ENCODE measurements at places on chromosomes 11 and 22.
A peak's percentile ranks its signal among the peaks of the same experiment; 100 is the strongest.

DNA sequence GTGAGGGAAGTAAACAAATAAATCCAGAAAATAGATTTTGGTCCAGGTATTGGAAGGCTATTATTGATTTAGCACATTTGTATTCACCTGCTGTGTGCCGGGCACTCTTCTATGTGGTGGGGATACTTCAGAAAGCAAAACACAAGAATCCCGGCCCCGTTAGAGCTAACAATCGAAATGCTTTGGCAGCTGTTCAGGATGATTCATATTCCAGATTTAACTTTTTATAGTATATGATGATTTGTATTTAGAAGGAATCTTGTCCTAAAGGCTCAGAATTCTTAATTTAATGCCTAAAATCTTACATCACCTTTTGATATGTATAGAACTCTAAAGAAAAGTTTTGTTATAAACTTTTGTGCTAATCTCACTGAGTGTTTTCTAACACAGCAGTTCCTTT, 28.0 kb downstream of the ZC3H12C start:
- peak; percentile 63 for DNase-seq

DNA sequence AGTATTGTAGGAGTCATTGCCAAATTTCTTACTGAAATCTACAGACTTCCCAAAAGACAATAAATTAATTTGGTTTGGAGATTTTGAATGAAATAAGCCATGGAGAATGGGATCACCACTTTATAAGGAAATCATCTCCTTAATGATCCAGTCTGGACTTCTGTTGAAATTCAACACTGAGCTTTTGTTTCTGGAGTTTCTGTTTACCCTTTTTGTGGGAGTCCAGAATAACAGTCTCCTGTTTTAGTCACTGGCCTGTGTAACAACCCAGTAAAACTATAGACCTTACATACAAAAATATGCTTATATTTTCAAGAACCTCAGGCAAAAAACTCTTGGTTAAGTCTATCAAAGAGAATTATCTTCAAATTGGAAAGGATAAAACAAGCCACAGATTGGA, 321.7 kb upstream of the PLET1 start:
- no peak for DNase-seq

DNA sequence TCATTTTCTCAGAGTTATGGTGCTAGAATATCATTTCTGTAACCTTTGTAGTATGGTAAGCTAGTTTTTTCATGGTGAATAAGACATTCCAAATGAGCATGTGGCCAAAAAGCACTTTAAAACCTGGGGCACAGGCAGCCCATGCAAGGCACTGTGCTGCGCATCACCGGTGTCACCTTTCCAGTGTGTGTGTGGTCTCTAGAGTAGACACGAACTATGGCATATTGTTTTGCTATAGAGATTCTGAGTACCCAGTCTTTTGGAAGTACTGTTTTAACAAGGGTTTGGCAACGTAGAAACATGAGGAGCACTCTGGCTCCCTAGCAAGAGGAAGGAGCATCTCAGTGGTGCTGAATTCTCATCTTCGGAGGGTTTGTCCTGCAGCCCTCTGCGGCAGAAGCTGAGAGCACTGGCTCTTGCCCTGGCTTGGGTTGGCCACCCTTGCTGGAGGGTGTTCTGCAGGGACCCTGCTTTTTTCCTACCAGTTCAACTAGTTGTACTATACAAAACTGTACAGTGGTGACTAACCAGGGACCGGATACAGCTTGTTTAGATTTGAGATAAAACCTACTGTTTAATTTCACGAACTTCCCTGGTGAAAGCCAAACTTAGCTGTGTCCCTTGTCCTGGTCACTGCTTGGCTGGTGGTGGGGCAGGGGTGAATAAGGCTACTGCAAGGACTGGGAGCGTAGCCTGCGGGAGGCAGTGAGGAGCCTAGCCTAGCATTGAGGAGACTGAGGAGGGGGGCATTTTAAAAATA, 135.7 kb downstream of the ATXN10 start:
- DNase-seq: no peak

DNA sequence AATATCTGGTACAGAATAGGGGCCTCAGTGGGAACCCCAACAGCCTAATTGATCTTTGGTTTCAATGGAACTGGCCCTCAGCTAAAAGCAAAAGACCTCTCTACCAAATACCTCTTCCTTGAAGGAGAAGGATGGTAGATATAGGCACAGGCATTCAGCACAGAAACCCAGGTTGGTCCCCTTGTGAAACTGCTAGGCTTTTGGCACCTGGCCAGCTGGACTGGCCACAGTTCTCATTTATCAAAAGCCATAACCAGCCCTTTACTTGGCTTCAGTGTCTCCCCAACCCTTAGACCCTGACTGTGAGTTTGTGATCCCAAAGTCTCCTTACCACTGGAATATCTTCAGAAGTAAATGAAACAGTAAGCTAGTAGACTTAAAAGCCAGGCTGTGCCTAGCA, 152.9 kb downstream of the TENM4 start:
- no peak for DNase-seq

- DNase-seq: no peak
Observed at GRCh38 chr11:126339863-126340434, 15.5 kb upstream of the ST3GAL4 start.

GRCh38 chr11:26443617-26444016, 111.7 kb downstream of the ANO3 start:
- DNase-seq: no peak

DNA sequence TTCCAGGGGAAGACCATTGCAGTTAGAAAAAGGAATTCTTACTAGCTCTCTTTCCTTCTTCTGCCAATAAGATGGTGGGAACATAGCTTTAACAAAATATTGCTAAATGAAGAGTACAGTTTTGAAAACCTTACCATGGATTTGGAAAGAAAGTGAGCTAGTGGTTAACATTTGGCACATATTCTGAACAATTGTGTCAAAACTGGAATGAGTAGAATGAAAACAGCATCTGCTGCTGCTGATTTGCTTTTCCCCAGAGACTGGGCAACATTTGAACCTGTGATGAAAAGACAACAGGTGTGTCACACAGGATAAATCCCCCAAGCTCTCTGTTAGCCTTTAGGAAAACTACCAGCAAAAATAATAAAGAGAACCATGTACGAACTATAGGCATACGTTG, 761.4 kb downstream of the KCNA4 start:
- no peak for DNase-seq

DNA sequence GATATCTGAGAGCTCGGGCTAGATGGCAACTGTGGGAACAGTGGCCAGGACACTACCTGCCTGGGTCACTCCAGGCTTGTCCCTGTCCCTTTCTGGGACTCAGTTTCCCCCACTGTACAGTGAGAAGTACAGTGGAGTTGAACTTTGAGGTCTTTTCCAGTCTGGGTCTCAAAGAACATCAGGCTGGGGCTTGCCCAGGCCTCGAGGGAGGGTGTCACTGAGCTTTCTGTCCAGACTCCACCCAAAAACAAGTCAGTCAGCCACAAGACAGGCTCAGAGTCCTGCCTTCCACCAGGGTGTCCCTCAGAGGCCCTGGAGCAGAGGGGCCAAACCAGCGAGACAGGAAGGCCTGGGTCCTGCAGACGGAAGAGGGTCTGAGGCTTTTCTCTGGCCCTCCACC, 2.0 kb upstream of the PLA2G3 start:
- DNase-seq: no peak

- peak; percentile 20 for DNase-seq
Observed at GRCh38 chr11:78000193-78000592, 5.7 kb upstream of the INTS4 start.

GRCh38 chr11:492427-493226, 14.4 kb downstream of the RNH1 start:
- no peak for DNase-seq

- DNase-seq: no peak
Observed at GRCh38 chr22:23470811-23471389, 109.2 kb downstream of the IGLL1 start.

DNA sequence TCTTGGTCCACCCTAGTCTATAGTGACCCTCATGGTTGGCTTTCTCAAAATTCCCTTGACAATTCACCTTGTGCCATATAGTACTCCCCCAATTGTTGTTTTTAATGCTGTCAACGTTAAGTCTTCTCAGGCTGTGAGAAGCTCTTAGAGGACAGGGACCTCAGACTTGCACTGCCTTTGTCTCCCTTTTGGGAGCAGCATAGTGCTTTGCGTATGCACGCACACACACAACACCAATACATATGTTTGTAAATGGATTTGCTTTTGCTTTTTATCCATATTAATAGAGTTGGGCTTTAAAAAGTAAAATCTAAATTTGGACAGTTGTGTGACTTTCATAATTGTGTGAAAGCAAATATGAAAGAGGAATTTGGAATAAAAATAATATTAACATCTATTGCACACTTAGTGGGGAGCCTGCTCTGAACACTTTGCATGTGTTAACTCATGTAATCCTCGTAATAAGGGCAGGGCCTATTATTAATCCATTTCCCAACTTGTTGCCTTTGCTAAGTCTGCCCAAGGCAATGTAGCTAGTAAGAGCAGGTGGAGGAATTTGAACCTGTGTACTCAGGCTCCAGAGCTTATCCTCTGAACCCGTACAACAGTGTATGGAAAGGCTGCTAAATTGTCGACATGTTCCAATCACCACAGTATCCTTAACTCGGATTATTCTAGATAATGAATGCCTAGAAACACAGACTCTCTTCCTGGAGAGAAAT, 257.7 kb upstream of the NARS2 start:
- DNase-seq: no peak

DNA sequence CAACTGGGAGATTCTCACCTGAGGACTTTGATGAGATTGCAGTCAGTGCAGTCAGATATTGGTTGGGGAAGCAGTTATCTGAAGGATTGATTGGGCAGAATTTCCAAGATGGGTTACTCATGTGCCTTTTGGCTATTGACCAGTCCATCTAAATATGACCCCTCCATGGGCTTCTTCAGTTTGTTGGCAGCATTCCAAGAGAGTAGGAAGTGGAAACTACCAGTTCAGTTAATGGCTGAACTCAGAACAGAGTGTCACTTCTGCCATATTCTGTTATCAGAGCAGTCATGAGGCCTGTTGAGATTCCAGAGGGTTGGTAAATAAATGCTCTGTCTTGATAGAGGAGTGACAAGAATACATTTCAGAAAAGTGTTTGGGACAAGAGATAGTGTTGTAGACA, 71.0 kb downstream of the CYP2R1 start:
- no peak for DNase-seq

DNA sequence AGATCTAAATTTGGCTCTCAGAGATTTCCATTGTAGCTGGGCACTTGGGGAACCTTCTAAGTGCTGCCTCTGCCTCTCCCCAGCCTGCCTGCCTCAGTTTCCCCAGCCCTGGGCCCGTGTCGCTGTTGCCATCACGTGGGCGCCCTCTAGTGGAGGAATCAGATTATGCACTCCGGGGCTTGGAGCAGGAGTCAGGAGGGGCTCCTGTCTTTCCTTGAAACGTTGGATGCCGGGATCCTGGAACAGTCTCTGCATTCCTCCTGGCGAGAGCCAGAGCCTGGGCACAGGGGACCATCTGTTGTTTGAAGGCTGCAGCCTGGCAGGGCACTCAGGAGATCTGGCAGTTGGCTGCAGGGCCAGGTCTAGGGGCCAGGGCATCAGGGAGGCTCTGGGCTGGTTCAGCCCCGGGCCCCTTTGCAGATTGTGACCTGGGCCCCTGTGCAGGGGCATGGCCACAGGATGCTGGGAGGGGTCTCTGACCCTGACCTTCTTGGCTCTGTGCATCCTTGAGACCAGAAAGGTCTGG, 71.6 kb downstream of the LRP5 start:
- DNase-seq: no peak

DNA sequence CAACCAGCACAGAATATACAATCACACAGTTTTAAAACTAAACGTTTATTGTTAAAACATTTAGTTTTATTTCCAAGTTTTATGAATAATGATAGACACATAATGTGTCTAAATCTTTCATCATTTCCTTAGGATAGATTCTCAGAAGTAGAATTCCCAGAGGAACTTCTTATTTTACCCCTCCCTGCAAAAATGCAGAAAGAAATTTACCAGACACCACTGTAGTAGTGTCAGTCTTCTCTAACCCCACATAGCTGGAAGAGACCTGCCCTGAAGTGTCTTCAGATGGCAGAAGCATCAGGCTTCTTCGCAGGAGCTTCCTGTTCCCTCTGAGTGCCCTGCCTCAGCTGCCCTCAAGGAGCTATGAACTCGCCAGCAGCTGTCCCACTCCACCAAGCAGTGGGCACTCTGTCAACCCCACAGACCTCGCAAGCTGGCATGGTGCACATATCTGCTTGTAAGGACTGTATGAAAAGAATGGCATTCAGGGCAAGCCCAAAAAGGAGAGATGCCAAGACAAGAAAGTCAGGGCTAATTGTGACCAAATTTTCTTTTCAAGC, 28.5 kb upstream of the PAK1 start:
- DNase-seq: no peak

- no peak for DNase-seq
Observed at GRCh38 chr11:111077530-111078322, 167.8 kb upstream of the POU2AF2 start.

DNA sequence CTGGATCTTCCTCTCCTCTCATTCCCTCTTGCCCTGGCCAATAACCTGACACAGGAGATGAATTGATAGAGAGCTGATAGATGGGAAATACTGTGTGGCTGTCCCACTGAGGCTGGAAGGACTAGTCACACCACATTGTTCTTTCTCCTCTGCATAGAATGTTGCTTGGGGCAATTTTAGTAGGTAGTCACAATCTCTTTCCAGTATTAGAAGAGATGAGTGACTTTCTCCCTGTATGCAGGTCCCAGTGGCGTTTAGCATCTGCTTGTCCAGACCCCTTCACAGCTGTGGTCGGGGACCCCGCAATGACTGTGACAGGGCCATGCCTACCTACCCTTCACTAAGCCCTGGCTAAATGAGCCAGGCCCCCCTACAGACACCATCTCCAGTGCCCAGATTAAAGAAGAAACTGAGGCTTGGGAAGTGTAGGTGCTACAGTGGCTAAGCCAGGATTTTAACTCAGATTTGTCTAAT, 24.0 kb upstream of the P2RY2 start:
- DNase-seq: no peak

DNA sequence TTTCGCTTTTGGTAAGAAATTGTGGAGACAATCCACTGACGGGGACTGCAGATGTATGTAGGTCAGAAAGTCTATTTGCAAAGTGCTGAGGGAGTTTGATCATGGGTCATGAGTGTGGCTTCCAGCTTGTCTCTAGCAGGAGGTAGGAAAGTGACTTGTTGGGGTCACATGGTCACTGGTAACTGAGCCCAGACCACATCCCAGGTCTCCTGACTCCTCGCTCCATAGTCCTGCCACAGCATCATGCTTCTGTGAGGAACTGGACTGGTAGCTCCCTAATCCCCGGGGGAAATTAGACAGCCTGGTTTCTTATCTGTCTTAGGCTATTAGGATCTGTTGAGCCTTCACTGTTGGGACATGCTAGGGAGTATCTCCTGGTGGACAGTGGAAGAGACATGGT, 142.1 kb downstream of the MYO18B start:
- no peak for DNase-seq
